ENCODE measurements at places on chromosomes 12 and 14.
A peak's percentile ranks its signal among the peaks of the same experiment; 100 is the strongest.

- no peak for DNase-seq
Measured at GRCh38 chr12:30200864-30201263, 417.1 kb upstream of the TMTC1 start.

DNA sequence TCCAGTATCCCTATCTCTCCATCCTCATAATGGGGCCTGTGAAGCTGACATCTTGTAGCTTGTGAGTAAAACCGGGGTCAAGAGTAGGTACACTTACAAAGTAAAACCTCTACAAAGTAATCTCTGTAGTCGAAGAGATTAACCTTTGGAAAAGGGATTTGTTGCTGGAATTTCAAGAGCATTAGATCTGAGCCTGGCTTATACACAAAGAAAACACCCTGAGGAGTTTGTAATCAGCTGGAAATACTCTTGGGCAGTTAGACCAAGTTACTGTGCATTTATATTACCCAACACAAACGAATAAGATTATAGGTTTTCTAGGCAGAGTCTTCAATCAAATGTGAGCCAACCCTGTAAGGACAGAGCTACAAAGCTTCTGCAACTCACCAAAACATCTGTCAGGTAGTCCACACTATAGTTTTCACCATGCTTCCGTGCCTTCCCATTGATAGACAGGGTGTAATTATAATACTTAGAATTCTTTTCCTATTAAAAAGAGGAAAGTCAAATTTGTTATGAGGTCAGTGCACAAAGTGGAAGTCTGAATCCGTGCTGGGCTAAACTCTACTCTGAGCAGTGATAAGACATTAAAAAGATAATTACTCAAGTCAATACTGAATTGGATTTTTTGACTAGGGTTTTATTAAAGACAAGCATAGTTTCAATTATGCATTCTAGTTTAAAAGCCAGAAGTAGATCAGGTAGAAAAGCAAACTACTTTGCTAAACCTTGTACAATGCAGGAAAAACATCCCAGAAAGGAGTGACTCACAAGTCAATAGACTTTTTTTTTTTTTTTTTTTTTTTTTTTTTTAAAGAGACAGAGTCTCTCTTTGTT is 14.6 kb downstream of the GNS start:
- DNase-seq, result no peak

GRCh38 chr14:20386276-20386855 is 26.9 kb downstream of the TEP1 start:
- no peak for DNase-seq

DNA sequence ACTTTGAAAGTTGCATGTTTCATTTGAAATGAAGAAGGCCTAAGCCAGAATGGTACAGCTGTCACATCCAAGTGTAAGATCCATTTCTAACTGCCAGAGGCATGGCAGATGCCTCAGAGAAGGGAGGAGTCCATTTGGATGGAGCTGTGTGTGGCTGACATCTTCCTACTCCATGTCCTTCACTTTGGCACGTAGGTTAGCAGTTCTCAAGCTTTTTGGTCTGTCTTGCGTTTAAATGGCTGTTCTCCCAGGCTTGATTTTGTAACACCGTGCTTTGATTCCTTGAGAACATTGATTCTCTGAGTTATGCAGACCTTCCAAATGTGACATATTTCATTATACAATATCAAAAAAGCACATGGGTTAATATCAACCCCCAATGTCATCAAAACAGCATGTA is 23.4 kb downstream of the EML1 start:
- no peak for DNase-seq

GRCh38 chr14:34379816-34380470 is 82.1 kb downstream of the SPTSSA start:
- no peak for DNase-seq

GRCh38 chr12:39646963-39647362 is 27.4 kb upstream of the ABCD2 start:
- no peak for DNase-seq

GRCh38 chr12:59803735-59804134 is 207.9 kb downstream of the SLC16A7 start:
- DNase-seq, result no peak

DNA sequence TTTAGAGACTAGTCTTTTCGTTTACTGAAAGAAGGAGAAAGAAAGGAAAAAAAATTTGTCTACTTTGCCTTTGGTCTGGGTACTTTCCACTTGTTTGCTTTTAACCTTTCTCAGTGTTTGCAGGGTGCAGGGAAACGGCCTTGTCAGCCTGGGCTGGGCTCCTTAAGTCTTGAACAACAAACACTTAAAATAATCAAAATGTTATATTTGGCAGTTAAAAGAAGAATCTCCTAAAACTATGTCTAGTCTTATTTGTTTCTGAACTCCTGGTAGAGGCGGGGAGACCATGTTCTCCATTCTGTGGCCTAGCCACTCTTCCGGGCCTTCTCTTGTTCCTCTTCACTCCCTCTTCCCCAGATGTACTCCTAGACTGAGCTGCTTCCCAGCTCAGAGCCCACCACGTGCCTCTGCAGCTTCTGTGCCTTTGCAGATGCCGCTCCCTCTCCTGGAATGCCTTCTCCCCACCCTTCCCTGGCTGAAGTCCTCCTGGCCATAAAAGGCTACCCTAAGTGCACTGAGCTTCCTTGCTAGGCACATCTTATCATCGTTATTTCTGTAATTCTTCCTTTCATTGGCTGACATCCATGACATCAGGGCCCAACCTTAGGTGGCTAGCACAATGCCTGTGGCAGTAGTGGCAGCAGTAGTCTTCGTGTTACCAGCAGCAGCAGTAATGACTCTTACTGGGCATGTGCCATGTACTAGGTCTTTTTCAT is 432.9 kb downstream of the ZFP36L1 start:
- DNase-seq, result no peak

DNA sequence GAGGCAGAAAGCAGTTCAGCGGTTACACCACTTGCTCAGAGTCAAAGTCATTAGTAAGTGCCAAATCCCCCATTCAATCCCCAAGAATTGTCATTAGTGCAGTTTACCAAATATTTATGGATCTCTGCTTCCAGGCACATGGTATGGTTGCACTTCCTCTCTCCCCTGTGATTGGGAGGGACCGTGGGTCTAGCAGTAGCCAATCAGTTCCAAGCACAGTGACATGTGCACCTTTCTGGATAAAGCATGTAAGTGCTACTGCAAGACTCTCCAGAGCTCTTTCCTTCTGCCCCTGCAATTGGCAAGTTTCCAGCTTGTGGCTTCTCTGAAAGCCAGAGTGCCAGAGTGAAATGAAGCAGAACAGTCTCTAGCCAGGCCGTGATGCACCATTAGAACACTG is 85.3 kb upstream of the FLRT2 start:
- no peak for DNase-seq

DNA sequence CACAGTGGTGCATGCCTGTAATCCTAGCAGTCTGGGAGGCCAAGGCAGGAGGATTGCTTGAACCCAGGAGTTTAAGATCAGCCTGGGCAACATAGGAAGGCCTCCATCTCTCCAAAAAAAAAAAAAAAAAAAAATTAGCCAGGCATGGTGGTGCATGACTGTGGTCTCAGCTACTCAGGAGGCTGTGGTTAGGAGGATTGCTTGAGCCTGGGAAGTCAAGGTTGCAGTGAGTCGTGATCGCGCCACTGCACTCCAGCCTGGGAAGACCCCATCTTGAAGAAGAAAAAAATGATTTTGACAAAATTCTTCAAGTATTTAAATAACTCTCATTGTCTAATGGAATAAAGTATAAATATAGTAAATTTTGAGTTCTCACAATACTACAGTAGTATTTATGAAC is 219.2 kb upstream of the SSTR1 start:
- DNase-seq, result no peak

DNA sequence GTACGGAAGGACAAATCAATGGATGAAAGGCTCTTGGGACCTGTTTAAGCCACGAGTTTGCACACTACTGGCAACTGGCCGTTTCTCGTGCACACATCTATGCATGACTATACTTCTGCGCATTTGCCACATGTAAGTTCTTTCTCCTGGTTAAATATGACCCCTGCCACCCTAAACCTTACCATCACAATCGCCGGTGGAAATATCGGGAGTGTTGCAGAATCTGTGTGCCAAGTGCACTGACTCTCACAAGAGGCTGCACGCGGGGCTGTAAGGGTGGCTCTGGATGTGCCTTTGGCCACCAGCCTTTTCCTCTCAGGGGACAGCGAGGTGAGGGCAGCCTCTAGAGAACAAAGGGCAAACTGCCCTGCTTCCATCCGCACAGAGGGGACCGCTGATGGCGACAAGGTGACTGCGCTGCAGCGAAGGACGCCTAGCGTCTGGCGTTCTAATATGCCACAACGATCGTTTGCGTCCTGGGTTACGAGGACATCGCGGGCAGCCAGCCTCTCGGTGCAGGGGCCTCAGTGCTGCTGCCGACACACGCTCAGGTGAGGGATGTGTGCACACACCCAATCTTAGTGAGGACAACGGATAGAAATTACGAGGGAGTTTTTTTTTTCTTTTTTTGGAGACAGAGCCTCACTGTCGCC is 232.2 kb downstream of the PCNX1 start:
- no peak for DNase-seq

DNA sequence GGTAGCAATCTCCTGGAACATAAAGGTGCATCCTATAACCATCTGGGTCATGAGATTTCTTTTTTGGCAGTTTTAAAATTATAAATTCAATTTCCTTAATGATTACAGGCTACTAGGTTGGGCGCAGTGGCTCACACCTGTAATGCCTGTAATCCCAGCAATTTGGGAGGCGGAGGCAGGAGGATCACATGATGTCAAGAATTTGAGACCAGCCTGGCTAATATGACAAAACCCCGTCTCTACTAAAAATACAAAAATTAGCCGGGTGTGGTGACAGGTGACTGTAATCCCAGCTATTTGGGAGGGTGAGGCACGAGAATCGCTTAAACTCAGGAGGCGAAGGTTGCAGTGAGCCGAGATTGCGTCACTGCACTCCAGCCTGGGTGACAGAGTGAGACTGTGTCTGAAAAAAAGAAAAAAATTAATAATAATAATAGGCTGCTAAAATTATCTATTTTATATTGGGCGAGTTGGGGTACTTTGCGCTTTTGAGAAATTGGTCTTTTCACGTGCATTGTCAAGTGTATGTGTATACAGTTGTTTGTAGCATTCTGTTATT is 17.2 kb upstream of the ARF6 start:
- DNase-seq, result no peak

- no peak for DNase-seq
Measured at GRCh38 chr12:53128780-53129569, 25.7 kb downstream of the SOAT2 start.

- DNase-seq, result no peak
Measured at GRCh38 chr12:47849261-47849660, 29.6 kb upstream of the HDAC7 start.

DNA sequence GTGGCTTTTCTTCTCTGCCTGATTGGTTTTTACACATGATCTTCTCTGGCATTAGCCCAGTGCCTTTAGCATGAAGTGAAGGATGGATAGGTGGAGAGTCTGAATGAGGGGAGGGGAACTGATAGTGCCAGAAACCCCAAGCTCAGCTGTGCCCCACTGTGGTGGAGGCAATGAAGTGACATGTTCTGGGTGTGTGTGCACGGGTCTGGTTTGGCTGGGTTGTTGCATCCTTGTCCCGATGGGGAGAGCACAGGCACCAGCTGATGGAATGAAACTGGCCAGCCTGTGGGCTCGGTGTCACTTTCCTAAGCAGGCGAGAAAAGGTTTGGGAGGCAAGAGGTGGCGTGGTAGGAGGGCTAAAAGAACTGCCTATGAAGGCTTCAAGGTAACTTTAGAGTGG is 65.3 kb downstream of the CACNA1C start:
- no peak for DNase-seq

DNA sequence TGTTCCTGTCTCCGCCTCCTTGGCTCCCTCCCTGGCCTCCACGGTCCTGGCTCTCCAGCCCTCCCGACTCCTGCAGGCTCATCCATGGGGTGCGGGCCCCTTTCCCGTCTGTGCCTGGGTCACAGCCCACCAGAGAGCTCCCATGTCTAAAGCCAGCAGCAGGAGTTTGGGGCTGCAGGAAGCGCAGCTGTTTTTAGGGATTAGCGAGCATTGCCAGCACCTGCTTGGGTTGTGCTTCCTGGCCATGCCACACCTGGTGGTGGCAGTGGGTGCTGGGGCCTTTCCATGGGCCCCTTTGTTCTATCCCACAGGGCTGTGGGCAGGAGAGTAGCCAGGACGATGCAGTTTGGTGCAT is 64.7 kb downstream of the KIF26A start:
- no peak for DNase-seq

DNA sequence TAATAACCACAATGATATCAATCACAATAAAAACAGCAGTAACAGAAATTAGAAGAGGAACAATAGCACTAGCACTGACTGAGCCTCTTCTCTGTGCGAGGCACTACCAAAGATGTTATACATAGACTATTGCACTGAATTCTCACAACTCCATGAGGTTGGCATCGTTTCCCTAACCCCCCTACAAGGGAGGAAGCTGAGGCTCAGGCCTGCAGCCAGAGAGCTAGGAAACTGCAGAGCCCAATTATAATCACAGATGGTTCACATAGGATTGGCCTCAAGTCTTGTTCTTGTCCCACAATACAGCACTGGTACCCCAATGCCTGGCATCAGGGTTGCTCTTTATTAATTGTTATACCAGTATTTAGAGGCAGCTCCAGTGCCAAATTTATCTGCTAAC is 278.0 kb downstream of the CEP128 start:
- DNase-seq, result no peak

GRCh38 chr12:101207086-101207780 is 2.8 kb downstream of the SLC5A8 start:
- DNase-seq, result peak; percentile 1

GRCh38 chr12:53651737-53652136 is 24.1 kb downstream of the ATP5MC2 start:
- no peak for DNase-seq

GRCh38 chr14:91755570-91756295 is 23.8 kb upstream of the CATSPERB start:
- DNase-seq, result no peak

- DNase-seq, result no peak
Measured at GRCh38 chr14:68487805-68488590, 304.9 kb downstream of the ZFP36L1 start.

- no peak for DNase-seq
Measured at GRCh38 chr12:130147875-130148596, 14.2 kb upstream of the FZD10 start.

- no peak for DNase-seq
Measured at GRCh38 chr14:22403296-22403695, 185.7 kb downstream of the DAD1 start.

DNA sequence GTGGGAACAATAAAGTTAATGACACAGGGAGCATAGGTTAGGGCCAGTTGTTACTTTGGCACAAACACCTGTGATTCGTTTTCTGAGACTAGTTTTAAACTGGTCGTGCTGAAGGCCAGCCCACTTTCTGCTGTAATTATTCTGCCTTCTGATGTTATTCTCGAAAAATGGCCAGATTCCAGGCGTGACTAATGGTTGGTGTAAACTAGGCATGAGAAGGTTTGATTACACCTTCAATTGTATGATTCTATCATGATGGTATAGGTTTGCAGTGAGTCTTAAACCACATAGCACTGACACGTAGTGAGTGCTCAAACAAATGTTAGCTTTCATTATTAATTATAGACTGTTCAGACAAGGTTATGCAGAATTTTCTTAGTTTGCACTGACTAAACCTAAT is 39.0 kb downstream of the CKB start:
- peak; percentile 35 for DNase-seq

DNA sequence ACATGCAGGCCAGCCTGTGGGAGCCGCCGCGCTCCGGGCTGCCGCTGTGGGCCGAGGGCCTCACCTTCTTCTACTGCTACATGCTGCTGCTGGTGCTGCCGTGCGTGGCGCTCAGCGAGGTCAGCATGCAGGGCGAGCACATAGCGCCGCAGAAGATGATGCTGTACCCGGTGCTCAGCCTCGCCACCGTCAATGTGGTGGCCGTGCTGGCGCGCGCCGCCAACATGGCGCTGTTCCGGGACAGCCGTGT is 2.9 kb downstream of the TMEM121 start:
- no peak for DNase-seq
